Activated CD8-positive, alpha-beta memory T cell treated with anti-CD3 and anti-CD28 coated beads for 36 hours (primary cell): ENCODE measurements at places on chromosomes 11 and 22. TPM values are rescaled to one million over a fixed set of nuclear protein-coding genes. Genes with fewer than 3 reads are reported as not detected.

Gene ZW10
- 22.8 TPM for total RNA-seq

Gene CECR2
- not detected for total RNA-seq

Gene DNAJC24
- total RNA-seq = 22.7 TPM

Gene HTR3B
- not detected for total RNA-seq

Gene NXPE1
- total RNA-seq = not detected

Gene YAP1
- total RNA-seq = 0.04 TPM

Gene MRPL48
- total RNA-seq = 59.5 TPM

Gene APOA1
- total RNA-seq = 0.34 TPM

Gene PRDX5
- 133 TPM for total RNA-seq

Gene GLB1L2
- 8.6 TPM for total RNA-seq

Gene DDB1
- total RNA-seq = 319 TPM

Gene OR8U1
- total RNA-seq = not detected

Gene CD3E
- 500 TPM for total RNA-seq

Gene TMEM132A
- 1.1 TPM for total RNA-seq

Gene RAPSN
- not detected for total RNA-seq

Gene CTSC
- 119 TPM for total RNA-seq

Gene KDELR3
- total RNA-seq = 0.55 TPM

Gene HEPHL1
- total RNA-seq = not detected

Gene CENATAC
- total RNA-seq = 32.7 TPM

Gene APOBEC3H
- 11.6 TPM for total RNA-seq

Gene DCHS1
- 0.53 TPM for total RNA-seq

Gene FAT3
- total RNA-seq = not detected

Gene MEI1
- 31.1 TPM for total RNA-seq

Gene CSTPP1
- 15.7 TPM for total RNA-seq

Gene C11orf87
- total RNA-seq = not detected

Gene MTMR2
- 51.5 TPM for total RNA-seq

Gene OR52I1
- not detected for total RNA-seq

Gene NTM
- total RNA-seq = not detected

Gene CABP4
- not detected for total RNA-seq

Gene TRIM48
- not detected for total RNA-seq

Gene MYO7A
- 0.06 TPM for total RNA-seq

Gene MFRP
- not detected for total RNA-seq

Gene APOL4
- total RNA-seq = 0.63 TPM
